ENCODE measurements at places on chromosomes 12 and 14.

- no peak for DNase-seq
Observed at GRCh38 chr14:80278293-80279023, 67.2 kb upstream of the DIO2 start.

GRCh38 chr14:81295958-81296923 lies 75.5 kb upstream of the GTF2A1 start:
- DNase-seq: no peak

GRCh38 chr12:96850676-96851075 lies 56.4 kb upstream of the NEDD1 start:
- no peak for DNase-seq

- no peak for DNase-seq
Observed at GRCh38 chr12:27252934-27253333, 8.8 kb downstream of the STK38L start.

DNA sequence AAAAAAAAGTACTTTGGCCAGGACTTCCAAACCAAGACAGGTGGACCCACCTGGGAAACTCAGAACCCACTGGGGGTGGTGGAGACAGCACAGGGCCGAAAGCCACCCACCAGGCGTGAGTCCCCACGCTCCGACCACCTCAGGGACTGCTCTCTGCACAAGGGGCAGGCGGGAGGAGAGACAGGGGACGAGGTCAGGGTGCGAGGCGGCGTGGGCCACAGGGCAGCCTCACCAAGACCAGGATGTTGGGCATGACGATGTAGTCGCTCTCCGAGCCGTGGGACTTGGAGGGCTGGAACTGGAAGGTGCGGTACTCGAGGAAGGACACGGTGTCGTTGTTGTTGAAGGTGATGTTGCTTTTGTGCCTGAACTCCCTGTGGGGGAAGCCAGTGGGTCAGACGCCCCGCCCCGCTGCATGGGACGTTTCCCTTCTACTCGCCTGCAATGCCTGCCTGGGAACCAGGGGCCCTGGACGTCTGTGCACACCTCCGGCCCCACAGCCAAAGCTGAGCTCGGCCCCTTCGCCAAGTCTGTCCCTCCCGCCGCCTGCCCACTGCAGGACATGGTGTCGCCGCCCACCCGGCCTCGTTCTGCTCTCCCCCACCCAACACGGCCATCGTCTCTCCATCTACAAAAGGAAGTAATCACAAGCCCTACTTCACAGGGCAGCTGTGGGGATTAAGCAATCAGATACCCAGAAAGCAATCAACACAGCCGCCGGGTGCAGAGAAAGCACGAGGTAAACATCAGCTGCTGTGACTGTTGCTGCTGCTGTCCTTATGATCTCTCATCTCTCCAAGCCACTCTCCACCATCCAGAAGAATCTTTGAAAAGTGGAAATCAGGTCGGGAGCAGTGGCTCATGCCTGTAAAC lies 48.7 kb downstream of the SCARB1 start:
- no peak for DNase-seq

GRCh38 chr14:53741479-53742232 lies 215.0 kb downstream of the BMP4 start:
- DNase-seq: no peak

GRCh38 chr12:14367040-14367661 lies 1.7 kb downstream of the ATF7IP start:
- no peak for DNase-seq

DNA sequence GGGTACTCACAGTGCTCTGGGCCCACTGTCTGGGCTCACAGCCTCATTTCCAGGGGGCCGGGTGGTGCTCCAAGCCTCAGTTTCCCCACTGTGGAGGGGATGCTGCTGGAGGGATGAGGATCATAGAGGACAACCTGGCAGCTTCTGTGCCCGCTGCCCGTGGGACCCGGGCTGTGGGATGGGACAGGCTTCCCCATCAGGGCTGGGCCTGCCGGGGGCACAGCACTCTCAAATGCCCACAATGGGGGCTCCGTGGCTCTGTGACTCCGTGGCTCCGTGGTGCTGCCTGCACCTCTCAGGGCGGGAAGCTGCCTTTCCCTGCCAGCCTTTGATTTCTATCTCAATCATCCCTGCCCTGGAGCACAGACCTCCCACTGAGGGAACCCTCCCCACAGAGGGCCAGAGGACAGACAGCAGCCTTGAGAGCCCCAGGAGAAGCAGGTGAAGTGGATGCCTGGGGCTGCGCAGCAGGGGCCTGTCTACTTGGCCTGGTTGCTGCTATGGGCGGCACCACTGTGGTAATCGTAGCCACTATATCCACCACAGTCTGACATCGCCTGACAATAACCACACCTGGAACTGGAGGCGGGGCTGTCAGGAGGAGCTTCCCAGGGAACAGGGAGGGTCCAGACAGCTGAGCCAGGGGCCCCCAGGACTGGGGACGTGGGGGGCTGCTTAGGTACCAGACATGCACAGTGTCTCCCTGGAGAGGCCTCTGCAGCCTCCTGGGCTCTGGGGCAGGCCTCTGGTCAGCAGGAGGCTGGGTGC lies 375.9 kb downstream of the TMEM121 start:
- DNase-seq: no peak

DNA sequence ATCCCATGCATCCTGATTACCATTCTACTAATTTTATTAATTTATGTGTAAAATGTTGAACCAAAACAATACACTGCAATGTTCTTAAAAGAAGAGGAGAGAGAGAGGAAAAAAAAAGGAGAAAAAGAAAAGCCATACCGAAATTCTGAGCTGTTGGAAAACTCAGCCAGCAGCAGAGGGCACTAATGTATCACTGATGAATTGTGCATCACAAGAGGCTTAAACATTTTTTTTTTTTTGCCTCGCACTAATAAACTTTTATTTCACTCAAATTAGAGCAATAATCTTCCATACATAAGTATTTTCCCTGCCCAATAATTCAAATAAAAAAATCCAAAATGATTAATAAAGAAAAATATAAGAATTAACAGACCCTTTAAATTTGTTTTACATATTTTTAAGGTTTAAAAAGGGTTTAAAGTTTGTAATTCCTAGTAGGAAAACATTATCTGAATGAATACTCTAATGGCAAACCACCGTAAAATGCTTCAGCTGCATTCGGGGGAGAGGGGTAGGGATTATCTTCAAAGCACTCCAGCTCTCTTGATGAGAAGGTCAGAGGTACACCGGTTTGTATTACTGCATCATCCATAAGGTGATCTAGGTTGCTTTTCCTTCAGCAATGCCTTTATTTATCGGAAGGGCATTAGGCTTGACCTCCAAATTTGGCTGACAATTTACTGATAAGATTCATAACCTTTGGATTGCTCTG lies 41.9 kb downstream of the ATP23 start:
- DNase-seq: no peak

GRCh38 chr12:128337431-128338170 lies 70.6 kb downstream of the TMEM132C start:
- DNase-seq: no peak

DNA sequence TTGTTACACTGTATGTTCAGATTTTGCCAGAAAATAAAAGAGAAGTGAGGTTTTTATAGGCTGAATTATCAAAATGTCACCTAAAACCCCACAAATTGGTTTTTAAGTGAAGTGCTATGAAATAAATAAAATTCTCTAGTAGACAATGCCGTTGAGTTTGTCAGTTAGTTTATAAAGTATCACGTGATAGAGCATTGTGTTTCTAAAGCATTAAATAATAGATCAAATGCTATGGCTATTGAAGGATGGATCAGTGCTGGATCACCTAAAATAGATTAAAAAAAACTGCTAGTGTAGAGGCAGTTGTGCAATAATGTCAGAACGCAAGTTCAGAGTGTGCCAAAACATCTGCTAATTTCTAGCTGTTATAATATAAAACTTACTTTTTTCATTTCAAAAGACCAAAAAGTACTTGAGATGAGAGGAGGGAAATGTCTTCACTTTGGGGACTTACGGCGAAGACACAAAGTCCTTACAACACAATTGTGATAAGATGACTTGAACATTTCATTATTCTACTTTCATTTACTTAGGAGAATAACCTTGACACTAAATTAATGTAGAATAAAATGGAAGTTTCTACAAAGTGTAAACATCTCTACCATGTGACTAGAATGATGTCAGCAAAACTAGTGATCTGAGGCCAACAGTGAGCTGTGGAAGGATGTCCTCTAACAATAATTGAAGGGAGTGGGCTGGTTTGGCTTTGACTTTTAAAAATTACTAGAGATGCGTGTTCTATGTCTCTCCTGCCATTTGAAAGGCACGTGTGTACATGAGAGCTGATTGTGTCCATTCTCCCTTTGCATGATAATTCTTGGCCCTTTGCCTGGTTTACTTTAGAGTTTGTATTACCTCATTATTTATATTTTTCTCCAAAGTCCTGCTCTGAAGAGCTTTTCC lies 154.4 kb upstream of the PDE3A start:
- DNase-seq: no peak

DNA sequence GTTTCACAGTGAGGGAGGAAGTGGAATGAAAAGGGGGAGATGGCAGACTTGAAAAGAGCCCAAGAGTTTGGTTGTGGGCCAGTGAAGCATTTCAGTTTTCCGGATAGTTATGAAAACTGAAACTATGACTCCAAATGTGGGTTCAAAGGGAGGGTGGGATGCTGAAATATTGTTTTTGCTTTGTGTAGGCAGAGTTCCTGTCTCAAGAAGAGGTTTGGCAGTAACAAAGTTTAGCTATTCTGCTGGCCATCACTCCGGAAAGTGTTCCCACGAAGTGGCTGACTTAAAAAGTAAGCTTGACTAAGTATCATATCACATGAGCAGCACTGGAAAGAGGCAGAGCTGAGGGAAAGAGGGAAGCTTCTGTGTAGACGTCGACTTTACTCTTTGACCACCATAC lies 85.2 kb downstream of the CAND1 start:
- DNase-seq: no peak

- DNase-seq: no peak
Observed at GRCh38 chr14:53929871-53930715, 26.5 kb downstream of the BMP4 start.

GRCh38 chr12:21775133-21775820 lies 771 bp upstream of the KCNJ8 start:
- DNase-seq: no peak

DNA sequence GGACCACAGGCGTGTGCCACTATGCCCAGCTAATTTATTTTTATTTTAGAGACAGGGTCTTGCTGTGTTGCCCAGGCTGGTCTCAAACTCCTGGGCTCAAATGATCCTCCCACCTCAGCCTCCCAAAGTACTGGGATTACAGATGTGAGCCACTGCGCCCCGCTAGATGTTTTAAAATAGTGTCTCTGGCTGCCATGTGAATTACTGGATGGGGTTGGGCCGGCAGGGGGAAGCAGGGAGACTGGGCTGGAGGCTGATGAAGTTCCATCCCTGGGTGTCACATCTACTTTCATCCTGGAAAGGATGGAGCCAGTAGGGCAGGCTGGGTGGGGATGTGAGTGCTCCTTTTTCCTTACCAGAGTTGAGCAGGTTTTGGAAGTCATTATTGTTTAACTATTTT lies 46.1 kb downstream of the DNAH10 start:
- DNase-seq: no peak

DNA sequence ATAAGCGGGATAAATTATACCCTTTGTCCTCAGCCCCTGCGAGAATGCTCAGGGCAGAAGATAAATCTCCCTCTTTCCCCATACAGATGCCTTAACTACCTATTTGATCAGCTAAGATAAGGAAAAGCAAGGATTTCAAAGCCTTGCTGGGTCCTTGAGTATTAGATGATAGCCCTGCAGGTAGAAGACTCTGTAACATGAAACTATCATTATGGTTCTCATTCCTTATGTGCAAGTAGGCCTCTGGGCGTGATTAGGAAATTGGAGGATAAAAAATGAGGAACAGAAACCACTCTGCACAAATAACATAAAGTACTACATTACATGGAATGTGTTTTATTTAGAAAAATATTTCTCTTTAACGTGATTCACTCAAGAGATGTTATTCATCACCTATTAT lies 14.5 kb upstream of the WDR89 start:
- DNase-seq: no peak

DNA sequence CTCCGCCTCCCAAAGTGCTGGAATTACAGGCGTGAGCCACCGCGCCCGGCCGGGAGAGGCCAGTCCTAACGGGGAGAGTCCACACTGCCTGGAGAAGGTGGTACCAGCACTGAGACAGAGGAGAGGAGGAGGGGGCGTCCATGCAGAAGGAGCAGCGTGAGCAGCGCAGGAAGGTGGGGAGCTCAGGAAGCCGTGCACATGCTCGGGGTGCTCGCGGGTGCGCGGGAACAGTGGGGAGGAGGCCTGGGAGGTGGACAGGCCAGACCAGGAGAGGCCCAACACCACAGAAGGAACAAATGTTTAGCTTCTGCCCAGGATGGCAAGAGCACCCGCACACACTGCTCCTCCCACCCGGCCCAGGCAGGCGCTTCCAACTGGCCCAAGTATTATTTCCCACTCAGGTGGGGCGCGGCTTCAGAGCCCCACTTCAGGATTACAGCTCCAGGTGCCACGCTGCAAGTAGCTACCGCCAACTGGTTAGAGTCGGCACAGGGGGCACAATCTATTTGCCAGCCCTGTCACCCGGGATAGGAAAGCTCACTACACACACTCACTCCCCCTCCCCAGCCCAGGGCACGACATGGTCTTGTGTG lies 80.8 kb upstream of the BCL11B start:
- DNase-seq: no peak

- DNase-seq: no peak
Observed at GRCh38 chr12:117044790-117045159, 54.4 kb downstream of the TESC start.

- DNase-seq: no peak
Observed at GRCh38 chr12:50785406-50786001, 21.6 kb downstream of the ATF1 start.

- DNase-seq: no peak
Observed at GRCh38 chr12:84644908-84645307, 267.7 kb downstream of the SLC6A15 start.

DNA sequence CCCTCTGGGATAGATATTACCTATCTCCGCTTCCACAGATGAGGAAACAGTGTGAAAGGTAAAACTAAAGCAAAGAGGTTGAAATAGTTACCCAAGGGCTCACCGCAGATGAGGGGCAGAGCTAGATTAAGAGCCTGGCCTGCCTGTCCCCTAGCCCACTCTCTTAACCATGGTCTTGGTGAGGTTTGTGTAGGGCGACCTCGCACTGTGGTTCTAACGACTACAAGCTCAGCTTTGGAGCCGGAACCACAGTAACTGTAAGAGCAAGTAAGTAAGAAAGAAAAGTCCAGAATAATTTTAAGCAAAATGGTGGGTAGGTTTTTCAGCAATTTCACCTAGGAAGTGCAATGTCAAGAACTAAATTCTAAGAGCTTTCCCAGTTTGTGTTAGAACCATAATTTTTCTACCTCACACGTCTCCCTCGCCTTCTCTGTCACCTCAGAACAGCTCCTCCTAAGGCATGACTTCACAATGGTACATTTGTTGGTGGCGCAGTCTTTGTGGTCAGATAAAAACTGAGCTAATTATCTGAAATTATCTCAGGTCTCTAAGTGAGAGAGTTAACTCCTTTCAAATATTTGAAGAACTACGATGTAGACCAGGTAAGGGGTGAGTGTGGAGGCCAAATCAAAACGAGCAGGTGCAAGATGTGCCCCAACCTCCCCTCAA lies 64.8 kb downstream of the DAD1 start:
- DNase-seq: no peak

- DNase-seq: no peak
Observed at GRCh38 chr12:12964255-12964654, 12.3 kb upstream of the GPRC5D start.

GRCh38 chr14:68949601-68949965 lies 29.5 kb downstream of the ACTN1 start:
- DNase-seq: no peak

GRCh38 chr12:22457085-22457484 lies 87.3 kb downstream of the C2CD5 start:
- no peak for DNase-seq
